ENCODE measurements at places on chromosomes 11 and 22.

DNA sequence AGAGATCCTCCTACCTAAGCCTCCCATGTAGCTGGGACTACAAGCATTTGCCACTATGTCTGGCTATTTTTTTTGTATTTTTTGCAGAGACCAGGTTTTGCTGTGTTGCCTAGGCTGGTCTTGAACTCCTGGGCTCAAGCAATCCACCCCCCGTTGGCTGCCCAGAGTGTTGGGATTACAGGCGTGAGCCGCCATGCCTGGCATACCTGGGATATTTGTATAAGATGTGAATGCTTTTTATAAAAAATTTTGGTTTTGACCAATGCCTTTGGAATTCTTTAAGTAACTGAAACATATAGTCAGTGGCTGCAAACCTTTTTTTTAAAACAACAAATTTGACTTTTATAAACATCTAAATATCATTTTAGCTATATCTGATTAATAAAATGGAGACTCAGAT, 42.4 kb downstream of the ADAMTS8 start:
- no peak for DNase-seq

GRCh38 chr22:44620129-44620840, 81.7 kb upstream of the PRR5 start:
- DNase-seq = peak; percentile 71

DNA sequence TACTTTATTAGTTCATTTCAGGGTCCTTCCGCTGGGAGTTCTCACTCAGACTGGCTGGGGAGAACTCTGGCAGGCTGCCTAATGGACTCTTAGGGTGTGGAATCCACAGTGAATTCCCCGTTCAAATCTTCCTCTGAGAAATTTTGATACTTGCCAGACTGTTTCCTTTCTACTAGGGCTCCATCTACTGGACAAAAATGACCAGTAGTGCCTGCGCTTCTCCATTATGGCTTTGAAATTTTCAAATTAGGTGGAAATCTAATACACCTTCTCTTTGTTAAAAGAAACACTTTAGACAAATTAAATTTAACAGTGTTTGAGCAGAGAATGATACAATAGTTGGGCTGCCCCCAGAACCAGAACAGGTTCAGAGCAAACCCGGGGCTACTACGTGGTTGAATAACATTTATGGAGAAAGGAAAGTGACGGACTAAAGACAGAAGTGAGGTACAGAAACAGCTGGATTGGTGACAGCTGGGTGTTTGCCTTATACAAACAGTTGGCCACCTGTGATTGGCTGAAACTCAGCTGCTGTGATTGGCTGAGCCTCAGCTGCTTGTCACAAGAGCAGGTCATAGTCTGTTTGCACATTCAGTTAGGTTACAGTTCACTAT, 52.9 kb upstream of the FDX1 start:
- DNase-seq = no peak

GRCh38 chr11:74460481-74461154, 6.7 kb downstream of the KCNE3 start:
- DNase-seq = no peak
